Left renal cortex interstitium (tissue), 4 donors: ENCODE measurements at places on chromosomes 16 and 17. TPM values are rescaled to one million over a fixed set of nuclear protein-coding genes. Genes with fewer than 3 reads are reported as not detected.

MYLK3 gene
- 0.59 TPM for polyA plus RNA-seq

SLFN12L gene
- polyA plus RNA-seq: 0.26 TPM

NLGN2 gene
- 34.3 TPM for polyA plus RNA-seq

WFIKKN2 gene
- polyA plus RNA-seq: 2.3 TPM

SOCS1 gene
- 4.7 TPM for polyA plus RNA-seq

FAHD1 gene
- polyA plus RNA-seq: 46.6 TPM

PLXDC1 gene
- 5.5 TPM for polyA plus RNA-seq

KIF18B gene
- polyA plus RNA-seq: 11.6 TPM

TBC1D10B gene
- polyA plus RNA-seq: 46.7 TPM
